ENCODE measurements at places on chromosomes 12 and 14.

- no peak for DNase-seq
These were observed 590 bp upstream of the CEBPE start for GRCh38 chr14:23119363-23120327.

GRCh38 chr12:88142610-88142991 is 494 bp downstream of the TMTC3 start:
- peak; percentile 2 for DNase-seq

DNA sequence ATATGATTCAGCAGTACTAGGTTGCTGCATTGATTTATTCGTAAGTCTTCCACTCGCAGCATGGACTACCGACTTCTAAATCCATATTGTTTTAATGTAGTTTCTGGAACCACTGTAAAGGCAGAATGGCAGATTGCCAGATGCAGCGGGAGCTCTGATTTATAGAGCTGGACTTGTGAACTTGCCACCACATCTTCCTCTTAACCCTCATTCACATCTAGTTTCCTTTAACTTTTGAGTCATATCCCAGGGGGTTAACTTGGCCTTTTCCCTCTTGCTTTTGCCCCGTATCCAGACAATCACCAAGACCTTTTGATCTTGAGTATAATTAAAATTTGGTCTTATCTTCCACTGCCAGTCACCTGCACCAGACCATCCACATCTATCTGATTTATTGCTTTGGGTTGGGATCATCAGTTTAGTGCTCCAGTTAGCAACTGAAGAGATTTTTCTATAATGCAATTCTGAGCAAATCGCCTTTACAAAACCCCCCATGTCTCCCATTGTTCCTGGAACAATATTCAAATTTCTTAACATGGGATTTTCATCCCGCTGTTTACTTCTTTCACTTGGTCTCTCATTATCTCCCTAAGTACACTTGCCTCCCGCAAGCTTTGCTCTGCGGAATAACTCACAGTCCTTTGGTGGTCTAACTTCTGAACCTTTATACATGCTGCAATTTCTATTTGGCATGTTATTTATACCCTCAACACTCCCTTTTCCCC is 130.5 kb downstream of the ACSS3 start:
- DNase-seq = no peak

DNA sequence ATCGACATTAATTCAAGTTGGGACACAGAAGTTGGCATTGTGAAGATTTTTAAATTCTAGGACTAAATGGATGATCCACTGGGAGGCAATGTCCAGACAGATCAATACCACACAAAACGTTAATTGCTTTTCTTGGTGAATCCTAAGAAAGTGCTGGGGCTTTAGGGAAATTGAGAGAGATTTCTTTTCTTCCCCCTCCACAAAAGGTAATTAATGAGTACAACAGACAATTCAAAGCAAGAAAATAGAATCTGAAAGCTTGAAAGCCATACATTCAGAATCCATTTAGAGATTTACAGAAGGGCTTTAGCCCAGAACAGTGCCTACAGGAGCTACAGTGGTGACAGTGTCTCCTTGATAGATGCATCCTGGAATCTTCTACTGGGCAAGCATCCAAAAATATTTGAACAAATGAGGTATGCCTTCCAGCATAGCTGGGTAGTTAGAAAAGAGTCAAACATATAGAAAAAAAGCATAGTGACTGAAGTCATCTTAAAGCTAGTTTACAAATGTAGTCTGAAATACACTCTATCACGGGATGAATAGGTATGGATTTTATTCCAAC is 718.1 kb downstream of the DIO2 start:
- DNase-seq = no peak

- no peak for DNase-seq
These were observed 22.8 kb upstream of the RPLP0 start for GRCh38 chr12:120223458-120224303.

DNA sequence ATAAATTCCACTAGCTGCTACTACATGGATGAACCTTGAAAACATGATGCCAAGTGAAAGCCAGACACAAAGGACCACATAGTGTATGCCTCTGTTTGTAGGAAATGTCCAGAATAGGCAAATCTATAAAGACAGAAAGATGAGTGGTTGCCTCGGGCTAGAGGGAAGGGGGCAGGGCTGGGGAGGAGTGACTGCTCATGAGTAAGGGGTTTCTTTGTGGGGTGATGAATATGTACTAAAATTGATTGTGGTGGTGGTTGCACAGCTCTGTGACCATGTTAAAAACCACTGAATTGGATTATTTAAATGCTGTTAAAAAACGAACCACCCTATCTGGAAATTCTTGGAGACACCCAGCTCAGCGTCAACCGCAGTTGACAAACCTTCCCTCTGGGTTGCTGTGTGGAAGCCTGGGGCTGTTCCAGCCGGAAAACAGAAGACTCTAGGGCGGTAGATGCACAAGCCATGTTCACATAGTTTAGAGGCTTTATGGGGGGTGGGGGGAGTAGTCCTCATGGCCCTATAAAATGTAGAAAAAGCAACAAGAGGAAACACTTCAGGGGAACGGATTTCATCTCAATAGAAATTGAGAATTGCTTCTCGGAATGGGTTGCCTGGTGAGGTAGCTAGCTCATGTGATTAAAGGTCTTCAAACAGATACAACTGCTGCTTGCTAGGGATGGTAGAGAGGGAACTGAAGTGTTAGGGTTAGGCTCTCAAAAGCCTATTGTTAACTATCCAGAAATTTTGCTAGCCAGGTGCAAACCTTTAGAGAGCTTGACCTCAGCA is 29.4 kb downstream of the RIN3 start:
- DNase-seq = no peak

- no peak for DNase-seq
These were observed 14.8 kb downstream of the SH2B3 start for GRCh38 chr12:111420494-111420893.

DNA sequence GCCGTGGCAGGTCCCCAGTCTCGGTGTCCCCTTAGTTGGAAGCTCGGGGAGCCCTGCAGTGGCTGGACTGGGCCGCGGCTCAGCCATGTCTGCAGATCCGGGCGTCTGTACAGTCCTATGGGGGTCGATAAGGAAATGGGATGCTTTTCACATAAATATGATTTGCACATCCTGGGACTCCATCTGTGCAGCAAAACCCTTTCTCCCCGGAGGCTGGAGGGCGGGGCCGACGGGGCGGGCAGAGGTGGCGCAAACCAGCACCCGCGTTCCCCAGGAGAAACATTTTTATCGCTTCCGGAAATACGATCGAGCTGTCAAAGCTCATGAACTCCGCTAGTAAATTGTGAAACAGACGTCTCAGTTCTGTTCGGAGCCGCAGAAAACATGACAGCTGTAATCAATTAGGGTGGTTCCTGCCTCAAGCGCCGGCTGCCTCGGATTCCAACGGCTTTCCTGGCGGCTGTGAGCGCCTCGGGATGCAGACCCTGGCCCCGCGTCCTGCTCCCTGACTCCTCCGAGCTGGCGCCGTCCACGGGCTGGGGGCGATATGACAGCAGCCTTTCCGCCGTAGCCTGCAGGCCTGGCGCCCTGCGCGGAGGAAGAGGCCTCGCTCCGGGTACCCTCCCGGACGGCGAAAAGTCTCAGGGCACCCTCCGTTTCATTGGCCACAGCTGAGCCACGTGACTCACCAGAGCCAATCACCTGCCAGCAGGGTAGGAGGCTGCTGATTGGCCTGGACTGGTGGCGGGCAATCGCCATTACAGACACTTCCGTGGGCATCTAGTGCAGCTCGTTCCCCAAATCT is 23.0 kb downstream of the DIO3 start:
- DNase-seq = no peak

Data from renal cortical epithelial cell (primary cell).